IMR-90 (cell line): ENCODE measurements at places on chromosomes 5 and 9. TPM values are rescaled to one million over a fixed set of nuclear protein-coding genes. Genes with fewer than 3 reads are reported as not detected.

The EFNA5 gene
- 1.6 and 2.2 TPM in 2 replicates for total RNA-seq

The TMEM252 gene
- not detected in 2 replicates for total RNA-seq

DNA sequence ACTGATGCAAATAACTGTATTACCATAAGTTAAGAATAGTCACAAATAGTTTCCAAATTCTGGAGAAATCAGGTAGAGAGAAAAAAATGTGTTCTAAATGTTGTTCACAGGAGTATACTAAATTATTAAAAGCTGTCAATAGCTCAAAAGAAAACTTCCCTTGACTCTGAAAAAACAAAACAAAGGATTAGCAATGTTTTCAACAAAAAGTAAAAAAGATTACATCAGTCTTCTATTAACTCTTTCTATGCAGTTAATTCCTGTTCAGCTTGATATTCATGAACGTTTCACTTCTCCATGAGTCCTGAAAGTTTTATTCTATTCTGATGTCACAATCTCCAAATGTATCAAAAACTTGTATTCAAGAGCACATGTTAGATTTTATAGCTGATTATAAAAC, 9.5 kb upstream of the CLTB start:
- DNase-seq = no peak

- DNase-seq = no peak
Measured at GRCh38 chr5:1312993-1313833, 18.3 kb upstream of the TERT start.

DNA sequence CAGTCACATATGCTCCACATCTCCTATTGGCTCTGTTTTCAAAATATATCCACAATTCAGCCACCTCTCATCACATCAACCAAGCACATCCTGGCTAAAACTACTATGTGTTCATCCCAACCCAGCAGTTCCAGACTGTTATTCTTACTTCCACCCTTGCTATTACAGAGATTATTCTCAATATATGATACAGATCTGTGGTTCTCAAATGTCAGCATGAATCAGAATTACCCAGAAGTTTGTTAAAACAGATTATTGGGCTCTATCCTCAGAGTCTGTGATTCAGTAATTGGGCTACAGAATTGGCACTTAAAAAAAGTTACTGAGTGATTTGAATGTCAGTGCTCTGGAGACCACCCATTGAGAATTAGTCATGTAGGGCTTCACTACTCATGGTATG, 78.8 kb upstream of the IZUMO3 start:
- DNase-seq = no peak

GRCh38 chr5:24681106-24681505, 36.3 kb upstream of the CDH10 start:
- DNase-seq = no peak

DNA sequence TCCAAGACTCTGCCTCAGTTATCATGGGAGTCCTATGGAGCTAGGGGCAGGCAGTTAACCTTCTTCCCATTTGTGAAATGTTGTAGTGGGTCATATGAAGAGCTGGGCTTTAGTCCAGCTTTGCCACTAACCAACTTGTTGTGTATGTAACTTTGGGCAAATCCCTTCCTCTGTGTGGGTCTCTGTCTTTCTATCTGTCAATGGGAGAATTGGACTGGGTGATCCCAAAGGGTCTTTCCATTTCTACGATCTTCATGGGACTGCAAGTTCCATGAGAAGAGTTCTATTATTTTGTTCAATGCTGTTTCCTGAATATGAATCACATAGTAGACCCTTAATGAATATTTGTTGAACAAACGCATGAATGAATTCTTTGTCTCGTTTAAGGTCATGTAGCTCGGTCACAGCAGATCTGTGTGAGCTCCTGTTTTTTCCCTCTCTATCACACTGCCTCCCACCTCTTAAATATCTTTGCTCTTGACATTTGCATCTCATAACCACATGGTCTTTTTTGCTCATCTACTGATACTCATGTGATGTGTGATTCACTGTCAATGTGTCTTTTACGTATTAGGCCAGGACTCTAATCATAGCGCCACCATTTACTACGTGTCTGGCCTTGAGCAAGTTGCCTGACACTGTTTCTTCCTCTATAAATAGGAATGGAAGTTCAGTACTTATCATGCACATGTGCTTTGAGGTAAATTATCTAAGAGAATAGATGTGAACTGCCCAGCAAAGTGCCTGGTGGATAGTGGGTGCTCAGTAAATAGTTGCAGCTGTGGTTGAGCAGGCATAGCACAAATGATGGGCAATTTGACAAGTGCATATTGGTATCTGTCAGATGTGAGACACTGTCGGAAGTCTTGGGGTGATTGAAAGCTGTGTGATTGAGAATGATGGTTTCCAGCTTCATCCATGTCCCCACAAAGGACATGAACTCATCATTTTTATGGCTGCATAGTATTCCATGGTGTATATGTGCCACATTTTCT, 37.4 kb downstream of the PTTG1 start:
- no peak for DNase-seq

- no peak for DNase-seq
Measured at GRCh38 chr5:56735849-56736641, 79.3 kb upstream of the MAP3K1 start.

GRCh38 chr5:57221049-57221568, 47.2 kb downstream of the GPBP1 start:
- DNase-seq = peak; percentile 65

The LCN9 gene
- not detected in 2 replicates for total RNA-seq
